ENCODE measurements at places on chromosomes 16 and 17.

DNA sequence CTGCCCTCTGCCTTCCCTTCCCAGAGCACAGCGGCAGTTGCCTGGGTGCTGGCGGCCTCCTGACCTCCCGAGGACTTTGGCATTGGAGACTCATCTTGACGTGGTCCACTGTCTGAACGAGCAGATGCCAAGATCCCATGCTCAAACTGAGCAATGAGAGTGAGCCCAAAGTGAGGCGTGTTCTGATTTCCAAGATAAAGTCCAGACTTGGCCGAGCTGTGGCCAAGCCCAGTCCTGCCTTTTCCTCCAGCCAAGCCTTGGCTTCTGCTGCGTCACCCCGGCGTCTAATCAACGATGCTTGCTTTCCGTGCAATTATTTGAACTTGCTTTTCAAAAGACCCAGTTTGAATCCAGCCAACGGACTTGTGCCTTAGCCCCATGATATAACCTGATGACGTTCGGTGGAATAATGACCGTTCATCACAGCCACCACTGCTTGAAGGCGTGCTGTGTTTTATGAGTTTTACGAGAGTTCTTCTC is 179.2 kb downstream of the IRF8 start:
- DNase-seq: no peak

DNA sequence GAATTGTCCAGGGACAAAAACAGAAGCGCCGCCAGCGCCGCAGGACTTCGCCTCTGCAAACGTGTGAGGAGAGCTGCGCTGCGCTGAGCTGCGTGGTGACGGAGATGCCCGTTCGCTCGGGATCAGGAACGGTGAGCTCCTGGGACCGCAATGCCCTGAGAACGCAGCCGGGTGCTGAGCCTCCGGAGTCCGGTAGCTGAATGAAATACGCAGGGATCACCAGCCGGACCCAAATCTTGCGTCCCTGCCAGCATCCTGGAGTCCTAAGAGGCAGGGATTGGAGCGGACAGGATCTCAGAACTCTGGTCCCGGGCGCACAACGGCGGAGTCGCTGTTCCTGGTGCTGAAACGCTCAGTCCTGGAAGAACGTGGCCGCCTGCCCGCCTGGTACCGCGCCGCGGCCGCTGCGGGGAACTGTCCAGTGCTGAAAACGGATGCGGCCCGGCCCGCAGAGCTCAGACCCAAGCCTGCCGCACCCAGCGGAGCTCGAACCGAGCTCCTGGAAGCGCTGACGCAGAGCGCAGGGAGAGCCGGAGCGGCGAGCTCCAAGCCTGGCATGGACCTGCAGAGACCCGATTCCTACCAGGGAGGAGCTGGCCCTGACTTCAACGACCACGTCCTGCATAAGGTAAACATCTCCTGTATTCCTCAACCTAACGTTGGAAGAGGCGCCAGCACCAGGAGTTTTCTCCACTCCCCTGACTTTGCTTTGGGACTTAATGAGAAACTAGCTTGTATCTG is 41.5 kb downstream of the CD300LF start:
- DNase-seq: peak; percentile 56

GRCh38 chr16:26614237-26614841 is 452.4 kb upstream of the C16orf82 start:
- no peak for DNase-seq

DNA sequence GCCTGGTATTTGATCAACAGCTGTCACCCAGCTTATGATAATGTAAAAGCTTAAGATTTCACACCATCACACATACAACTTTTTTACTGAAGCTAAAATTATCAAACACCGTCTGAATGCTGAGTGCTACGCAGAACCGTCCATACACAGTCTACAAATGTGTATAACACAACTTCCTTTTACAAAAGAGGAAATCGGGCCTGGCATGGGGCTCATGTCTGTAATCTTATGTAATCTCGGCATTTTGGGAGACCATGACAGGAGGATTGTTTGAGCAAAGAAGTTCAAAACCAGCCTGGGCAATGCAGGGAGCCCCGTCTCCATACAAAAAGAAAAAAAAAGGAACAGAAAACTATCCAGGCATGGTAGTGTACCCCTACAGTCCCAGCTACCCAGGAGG is 19.6 kb upstream of the QRICH2 start:
- DNase-seq: no peak

GRCh38 chr16:67917852-67918236 is 13.8 kb downstream of the CTRL start:
- no peak for DNase-seq

DNA sequence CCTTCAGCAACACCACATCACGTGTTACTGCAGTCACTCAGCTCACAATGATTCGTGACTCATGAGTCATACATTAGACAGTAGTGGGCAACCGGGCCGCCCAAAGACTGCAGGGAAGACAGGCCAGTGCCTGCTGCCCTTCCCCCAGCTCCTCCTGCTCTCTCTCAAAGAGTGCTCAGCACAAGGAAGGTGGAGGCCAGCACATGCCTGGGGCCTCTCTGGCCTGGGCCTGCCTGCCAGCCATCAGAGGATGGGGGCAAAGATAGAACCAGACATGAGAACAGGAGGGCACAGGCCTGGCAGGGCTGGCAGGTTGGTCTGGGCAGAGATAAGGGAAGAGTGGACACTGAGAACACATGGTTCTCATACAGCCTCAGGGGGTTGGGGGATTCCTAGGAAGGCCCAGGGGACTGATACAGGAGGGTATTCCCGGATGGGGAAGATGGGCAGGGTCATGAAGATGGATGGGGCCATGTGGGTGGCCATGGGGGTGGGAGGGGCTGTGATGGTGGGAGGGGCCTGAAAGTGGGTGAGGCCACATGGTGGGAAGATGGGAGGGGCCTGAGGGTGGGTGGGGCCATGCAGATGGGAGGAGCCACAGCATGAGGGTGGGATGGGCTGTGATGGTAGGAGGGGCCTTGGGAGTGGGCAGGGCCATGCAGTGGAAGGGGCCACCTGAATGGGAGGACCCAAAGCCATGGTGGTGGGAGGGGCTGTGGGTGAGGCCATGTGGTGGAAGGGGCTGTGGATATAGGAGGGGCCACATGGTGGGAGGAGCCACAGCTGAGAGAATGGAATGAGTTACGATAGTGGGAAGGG is 29.0 kb downstream of the KATNB1 start:
- no peak for DNase-seq
